Stimulated activated naive CD8-positive, alpha-beta T cell treated with anti-CD3 and anti-CD28 coated beads, Interleukin-15, Interleukin-2, amounts not matched to agents 100 U/mL and 50 U/mL, for 24 hours (primary cell): ENCODE measurements at places on chromosomes 2 and 18.

GRCh38 chr2:74525717-74526648 lies at the start of gene DQX1:
Gene DQX1 (minus strand): TSS chr2:74526231. CDS start chr2:74525729, 502 bp downstream.
- no peak for DNase-seq

DNA sequence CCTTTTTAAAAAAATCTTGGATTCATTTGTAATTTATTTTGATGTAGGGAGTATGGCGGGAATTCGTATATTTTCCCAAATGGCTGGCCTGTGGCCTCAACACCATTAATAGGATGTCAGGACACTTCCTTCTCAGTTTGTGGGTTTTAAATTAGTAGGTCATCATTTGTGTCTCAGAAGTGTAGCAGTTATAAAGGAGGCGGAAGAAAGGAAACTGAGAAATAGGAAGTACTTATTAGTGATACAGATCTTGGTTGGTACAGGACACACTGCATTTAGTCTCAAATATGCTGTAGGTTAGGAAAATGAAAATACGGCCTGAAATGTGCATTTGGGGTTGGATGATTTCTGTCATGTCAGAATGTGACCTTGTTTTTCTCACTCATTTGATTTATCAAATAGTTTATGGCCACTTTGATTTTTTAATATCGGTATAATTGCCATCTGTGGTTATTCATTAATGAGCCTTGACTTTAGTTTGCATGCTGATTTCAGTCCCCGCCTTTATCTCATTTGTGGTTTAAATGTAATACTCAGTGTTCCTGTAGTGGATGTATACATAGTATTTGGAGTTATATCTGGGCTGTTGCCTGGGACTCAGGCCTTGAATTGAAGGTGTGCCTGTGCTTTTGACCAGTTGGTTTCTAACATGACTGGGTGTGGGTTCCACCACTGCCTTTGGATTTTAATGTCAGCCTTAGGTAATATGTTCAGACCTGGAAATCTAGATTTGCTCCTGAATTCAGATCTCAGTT lies 31.4 kb downstream of the ZCCHC2 start:
- no peak for DNase-seq

- no peak for DNase-seq
These were observed 18.6 kb downstream of the UNC80 start for GRCh38 chr2:209790066-209790728.

GRCh38 chr2:159165048-159165447 lies 121.5 kb downstream of the WDSUB1 start:
- no peak for DNase-seq

GRCh38 chr2:109175350-109175678 lies 46.3 kb downstream of the SH3RF3 start:
- no peak for DNase-seq
